Upper lobe of left lung (tissue), 6 donors: ENCODE measurements at places on chromosomes 1 and 21. TPM values are rescaled to one million over a fixed set of nuclear protein-coding genes. Genes with fewer than 3 reads are reported as not detected.

DNA sequence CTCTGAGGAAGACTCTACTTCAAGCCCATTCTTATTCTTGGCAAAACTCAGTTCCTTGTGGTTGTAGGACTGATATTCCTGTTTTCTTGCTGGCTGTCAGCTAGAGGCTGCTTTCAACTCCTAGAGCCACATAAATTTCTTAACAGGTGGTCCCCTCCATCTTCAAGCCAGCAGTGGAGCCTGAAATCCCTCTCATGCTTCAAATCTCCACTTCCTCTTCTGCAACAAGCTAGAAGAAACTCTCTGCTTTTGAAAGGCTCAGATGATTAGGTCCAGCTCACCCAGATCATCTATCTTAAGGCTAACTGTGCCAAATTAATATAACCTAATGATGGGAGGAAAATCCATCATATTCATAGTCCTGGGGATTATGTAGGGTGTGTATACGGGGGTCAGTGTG, 43.2 kb upstream of the CD34 start:
- DNase-seq, result no peak

Gene IFNLR1
- total RNA-seq, result 4.1 TPM

- no peak for DNase-seq
Measured at GRCh38 chr1:83822208-83822607, 176.7 kb downstream of the TTLL7 start.

- no peak for DNase-seq
Measured at GRCh38 chr1:60847391-60847790, 235.0 kb upstream of the NFIA start.

DNA sequence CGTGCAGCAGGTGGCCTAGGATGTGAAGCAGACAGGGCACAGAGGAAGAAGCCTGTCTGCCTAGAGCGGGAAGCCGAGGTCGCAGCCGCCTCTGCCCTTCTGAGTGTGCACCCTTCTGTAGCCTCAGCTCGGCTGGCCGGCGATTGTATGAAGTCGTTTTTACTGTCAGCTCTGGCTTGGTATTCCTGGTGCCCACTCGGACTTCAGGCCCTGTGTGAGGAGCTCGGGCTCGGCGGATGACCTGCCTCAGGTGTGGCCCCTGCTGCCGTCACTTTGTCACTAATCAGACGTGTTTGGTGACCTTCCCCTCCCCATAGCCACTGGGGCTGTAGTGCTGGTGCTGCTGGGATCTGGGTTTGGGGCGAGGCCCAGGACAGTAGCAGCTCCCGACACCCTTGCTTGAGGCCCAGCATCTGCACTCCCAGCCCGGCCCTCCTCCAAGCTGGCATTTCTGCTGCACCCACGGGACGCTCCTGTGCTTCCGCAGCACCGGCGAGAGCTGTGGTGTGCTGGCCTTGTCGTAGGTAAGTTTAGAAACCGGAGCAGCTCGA, 18.1 kb downstream of the SLX9 start:
- no peak for DNase-seq

Gene LIN9
- total RNA-seq, result 6.2 TPM

Gene DPT
- total RNA-seq, result 22.4 TPM

Gene SPAG17
- total RNA-seq, result 94.3 TPM
